Nucleus accumbens (tissue), 56 donors: ENCODE measurements at places on chromosomes 1 and 21.

DNA sequence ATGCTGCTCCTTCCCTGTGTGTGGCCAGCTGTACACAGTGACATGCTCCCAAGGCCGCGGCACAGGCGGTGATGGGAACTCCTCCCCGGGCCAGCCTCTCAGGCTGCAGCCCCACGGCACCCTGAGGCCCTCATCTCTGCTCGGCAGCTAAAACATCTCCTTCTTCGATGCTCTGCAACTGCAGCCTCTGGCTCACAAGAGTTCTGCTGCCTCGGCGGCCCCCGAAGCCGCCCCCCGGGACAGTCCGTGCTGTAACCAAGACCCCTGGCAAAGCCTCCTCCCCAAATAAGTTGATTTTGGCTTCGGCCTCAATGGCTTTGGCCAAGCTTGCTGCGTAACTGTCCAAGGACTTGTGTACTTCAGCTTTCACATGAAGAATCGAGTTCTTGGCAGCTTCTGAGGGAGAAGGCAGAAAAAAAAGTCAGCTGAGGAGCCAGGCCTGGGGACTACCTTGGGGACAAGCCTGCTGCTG is 51.3 kb downstream of the GPR161 start:
- no peak for DNase-seq

- no peak for DNase-seq
Measured at GRCh38 chr1:90726425-90726985, 9.4 kb upstream of the BARHL2 start.

- DNase-seq: no peak
Measured at GRCh38 chr1:226738995-226739695, at the start of gene ITPKB. ITPKB (minus strand) TSS chr1:226739282; CDS start chr1:226737458, 1,824 bp downstream.

- no peak for DNase-seq
Measured at GRCh38 chr21:43287795-43288755, 119.3 kb downstream of the CRYAA start.

GRCh38 chr1:25128121-25128621 is 104.1 kb downstream of the SYF2 start:
- no peak for DNase-seq

- no peak for DNase-seq
Measured at GRCh38 chr1:37509181-37509580, 5.4 kb downstream of the MEAF6 start.

- no peak for DNase-seq
Measured at GRCh38 chr1:224687465-224687864, 71.3 kb downstream of the CNIH3 start.

- DNase-seq: no peak
Measured at GRCh38 chr21:32966120-32966519, 59.6 kb upstream of the OLIG2 start.

- no peak for DNase-seq
Measured at GRCh38 chr1:147748676-147749350, 11.6 kb downstream of the GJA5 start.

DNA sequence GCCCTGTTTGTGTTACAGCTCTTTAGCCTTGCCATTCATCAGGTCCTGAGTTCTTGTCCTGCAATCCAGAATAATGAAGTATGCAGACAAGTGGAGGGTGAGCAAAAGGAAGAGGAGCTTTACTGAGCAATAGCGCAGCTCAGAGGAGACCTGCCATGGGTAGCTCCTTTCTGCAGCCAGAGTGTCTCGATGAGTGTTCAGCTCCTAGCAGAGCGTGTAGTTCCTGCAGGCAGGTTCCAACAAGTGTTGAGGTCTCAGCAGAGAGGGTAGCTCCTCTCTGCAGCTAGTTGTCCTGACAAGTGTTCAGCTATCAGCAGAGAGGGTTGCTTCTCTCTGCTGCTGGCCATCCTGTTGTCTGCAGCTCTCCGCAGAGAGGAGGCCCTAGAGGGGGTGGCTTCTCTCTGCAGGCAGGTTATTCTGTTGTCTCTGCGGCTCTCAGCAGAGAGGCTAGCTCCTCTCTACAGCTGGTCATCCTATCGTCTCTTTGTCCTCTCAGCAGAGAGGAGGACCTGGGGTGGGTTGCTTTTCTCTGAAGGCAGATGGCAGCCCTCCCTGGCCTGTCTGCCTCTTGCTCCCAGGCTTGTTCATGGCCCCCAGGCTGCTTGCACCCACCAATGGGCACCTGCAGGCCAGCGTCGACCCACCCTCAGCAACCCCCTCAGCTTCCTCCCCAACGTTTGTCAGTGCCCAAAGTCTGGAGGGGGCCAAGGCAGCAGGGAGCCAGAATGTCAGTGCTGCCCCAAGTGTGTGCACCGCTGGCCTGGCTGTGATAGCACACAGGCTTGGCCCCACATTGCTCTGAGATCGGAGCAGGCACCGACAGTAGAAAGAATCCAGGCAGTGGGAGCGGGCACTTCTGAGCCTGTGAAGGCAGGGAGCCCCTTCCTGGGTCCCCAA is 112.5 kb upstream of the RUNX3 start:
- no peak for DNase-seq

GRCh38 chr1:93751377-93752250 is 70.0 kb upstream of the BCAR3 start:
- no peak for DNase-seq

DNA sequence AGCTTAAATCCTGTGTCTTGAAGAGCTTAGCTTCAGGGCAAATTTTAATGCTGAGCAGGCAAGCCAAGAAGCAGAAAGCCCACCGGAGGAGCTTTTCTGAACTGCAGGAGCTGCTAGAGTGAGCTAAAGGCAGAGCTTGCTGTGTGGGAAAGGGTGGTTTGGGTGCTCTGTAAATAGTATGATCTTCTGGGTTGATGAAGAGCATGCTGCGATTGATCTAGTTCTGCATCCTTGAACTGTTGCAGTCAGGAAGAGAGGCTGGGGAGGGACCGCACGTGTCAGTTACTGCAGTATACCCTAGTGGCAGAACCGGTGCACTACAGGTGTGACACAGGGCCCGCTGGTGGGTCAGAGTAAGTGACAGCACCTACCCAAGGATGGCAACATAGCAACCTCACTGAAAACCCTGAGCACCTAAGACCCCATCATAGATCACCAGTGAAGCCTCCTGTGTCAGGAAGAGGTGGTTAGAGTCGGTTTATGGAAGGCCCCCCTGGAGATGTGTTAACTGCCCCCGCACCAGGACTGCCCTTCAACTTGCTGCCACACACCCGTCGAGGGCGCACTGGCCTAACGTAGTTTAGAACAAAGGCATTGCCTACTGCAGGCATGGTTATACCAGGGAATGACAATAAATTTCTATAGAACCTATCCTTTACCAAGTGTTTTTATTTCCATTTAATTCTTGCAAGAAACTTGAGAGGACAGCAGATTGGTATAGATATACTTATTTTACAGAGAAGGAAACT is 146.0 kb upstream of the KIAA0040 start:
- DNase-seq: no peak

DNA sequence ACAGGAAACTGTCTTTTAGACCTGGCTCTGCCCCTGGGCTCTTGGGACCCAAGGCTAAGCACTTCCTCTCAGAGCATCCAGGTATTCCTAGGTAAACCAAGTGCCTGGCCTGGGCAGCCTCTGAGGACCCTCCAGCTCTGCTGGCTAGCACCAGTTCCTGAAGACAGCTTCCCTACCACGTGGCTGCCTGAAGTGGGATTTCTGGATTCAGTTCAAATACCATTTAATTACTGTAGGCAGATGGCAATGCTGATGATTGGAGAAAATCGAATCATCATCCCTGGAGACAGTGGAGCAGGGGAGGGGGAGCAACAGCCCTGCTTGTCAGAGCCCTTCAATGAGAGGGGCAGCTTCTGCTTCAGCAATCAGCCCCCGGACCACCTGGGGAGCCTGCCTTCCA is 11.9 kb downstream of the KIF21B start:
- no peak for DNase-seq

GRCh38 chr1:156148216-156148615 is 5.2 kb upstream of the SEMA4A start:
- DNase-seq: no peak

DNA sequence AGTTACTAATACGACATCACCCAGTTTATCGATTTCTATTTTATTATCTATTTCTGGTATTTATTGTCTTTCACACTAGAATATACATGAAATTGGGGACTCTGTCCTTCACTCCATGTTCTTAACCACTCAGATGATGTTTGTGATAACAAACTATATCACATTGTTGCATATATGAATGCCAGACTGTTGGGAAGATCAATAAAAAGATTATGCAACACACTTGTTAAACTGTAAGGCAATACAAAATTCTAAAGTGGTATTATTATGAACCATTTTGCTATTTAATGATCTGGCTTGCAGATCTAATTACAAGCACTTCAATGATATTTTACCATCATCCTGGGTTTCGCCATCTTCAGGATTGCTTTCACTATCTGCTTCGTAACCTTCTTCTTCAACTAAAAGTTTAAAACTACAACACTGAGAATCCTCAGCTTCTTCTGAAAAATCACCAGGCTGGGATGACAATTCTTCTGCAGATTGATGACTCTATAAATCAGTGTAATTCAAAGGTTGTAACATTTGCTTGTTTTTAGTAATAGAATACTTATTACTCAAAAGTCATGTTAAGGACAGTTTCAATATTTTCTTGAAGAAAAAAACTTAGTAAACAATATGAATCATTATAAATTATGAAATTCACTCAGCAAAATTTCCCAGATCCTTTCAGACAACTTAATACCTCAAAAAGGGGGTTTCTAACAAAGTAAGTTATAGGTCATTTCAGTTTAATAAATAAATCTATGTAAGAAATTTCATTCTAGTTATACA is 63.9 kb downstream of the LYST start:
- DNase-seq: no peak

DNA sequence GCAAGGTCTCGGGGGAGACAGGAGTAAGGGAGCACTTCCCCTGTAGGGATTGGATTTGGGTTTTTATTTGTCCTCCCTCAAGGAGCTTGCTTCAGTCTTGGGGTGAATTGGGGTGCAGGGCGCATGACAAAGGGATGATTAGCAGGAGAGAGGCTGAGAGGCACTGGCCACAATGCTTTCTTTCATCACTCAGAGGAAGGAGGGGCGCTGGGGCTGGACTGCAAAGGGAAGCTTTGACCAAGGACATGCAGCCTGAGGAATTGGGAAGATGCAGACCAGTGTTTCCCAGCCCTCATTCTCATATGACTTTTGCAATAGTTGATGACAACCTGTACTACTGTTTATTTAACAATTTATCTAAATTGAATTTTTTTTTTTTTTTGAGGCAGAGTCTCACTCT is 34.1 kb upstream of the PDPN start:
- no peak for DNase-seq

- DNase-seq: no peak
Measured at GRCh38 chr1:170436928-170437327, 95.0 kb upstream of the GORAB start.

GRCh38 chr1:22104865-22105437 is 37.9 kb downstream of the WNT4 start:
- no peak for DNase-seq

GRCh38 chr1:28936094-28936493 is 21.7 kb downstream of the EPB41 start:
- DNase-seq: no peak

DNA sequence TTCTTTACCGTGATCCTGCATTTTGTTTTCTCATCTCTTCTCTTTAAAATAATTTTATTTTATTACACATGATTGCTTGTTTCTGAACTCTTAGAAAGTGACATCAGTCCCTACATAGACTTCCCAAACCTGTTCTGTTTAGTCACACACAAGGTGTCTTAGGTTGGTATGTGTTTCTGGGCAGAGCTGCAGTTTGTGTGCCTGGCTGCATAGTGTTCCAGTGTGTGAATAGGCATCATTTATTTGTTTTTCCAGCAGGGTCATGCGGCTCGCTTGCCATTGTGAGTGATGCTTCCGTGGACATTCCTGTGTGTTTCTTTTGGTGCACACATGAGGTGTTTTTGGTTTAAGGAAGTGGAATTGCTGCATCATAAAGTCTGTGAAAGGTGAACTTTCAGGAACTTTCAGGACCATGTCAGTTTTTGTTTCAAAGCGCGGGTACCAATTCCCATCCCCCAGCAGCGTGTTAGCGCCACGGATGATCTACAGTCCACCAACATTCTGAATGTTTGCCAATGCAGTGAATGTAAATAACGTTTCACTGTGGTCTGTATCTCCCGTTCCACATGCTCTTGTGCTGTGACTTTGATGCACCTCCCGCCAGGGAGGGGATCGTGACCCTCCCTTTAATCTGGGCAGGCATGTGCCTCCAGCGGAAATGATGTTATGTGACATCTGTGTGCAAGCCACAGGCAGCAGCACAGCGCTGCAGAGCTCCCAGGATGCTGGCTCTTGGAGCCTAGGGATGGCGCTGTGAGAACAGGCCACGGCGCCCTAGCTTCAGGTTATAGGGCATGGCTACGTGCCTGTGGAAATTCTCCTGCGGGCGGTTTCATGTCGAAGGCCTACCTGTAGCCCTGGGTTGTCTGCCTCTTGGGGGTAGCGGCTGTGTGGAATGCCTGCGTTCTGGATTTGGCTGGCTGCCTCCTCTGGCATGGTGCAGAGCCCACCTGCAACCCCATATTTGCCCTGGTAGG is 144.6 kb upstream of the COL6A1 start:
- DNase-seq: no peak

- DNase-seq: no peak
Measured at GRCh38 chr1:177274687-177275211, 104.0 kb downstream of the BRINP2 start.

DNA sequence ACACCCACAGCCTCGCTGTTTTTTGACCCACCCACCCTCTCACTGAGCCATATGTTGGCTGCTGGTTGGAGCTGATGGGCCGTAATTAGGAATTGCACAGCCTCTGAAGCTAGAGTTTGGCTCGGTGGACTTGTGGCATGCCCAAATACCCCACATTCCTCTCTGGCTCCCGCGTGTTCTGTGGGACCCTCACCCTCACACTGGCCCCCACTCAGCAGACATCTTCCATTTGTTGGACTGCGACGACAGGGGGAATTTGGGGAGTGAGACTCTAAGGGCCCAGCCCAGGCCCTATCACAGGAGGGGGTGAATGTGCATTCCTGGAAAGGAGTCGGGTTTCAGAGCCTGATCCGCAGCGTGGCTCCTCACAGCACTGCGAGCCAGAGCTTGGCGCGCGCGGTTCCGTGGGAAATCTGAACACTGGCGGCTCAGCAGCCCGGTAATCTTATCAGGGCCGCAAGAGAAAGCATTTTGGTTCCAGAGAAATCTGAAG is 5.2 kb downstream of the RCSD1 start:
- no peak for DNase-seq

- no peak for DNase-seq
Measured at GRCh38 chr1:55724551-55725325, 509.6 kb upstream of the USP24 start.
